ENCODE measurements at places on chromosomes 1 and 21.

DNA sequence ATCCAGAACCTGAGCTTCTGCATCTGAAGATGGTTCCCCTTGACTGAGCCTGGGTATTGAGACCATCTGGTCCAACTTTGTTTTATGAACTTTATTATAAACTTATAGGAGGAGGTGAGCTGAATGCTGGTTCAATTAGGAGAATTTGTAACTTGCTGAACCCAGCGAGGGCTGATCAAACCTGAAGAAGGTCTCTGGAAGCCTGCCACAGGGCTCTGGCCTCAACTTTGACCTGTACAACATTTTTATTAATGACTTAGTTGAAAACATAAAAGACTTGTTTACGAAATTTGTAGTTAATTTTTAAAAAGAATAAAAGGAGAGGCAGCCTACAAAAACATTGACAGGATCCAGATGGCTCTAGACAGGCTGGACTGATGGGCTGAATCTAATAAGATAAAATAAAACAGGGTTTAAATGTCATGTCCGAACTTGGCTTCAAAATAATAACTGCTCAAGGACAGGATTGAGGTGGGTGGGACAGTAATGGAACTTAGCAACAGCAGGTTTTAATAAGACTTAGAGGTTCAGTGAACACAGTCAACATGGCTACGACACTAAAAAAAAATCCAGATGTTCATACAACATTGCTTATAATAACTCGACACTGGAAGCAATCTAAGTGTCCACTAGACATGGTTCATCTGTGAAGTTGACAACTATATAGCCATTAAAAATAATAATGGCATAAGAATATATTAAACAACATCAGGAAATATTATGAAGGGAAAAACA is 53.4 kb upstream of the GJB5 start:
- H3K27ac ChIP-seq, result no peak overlapping the region
- no peak overlapping the region for H3K4me3 ChIP-seq
- no peaks in the 10 kb centered on the region for H3K36me3 ChIP-seq
- no peaks in the 10 kb centered on the region for H3K4me1 ChIP-seq
- no peaks in the 10 kb centered on the region for H3K27me3 ChIP-seq

DNA sequence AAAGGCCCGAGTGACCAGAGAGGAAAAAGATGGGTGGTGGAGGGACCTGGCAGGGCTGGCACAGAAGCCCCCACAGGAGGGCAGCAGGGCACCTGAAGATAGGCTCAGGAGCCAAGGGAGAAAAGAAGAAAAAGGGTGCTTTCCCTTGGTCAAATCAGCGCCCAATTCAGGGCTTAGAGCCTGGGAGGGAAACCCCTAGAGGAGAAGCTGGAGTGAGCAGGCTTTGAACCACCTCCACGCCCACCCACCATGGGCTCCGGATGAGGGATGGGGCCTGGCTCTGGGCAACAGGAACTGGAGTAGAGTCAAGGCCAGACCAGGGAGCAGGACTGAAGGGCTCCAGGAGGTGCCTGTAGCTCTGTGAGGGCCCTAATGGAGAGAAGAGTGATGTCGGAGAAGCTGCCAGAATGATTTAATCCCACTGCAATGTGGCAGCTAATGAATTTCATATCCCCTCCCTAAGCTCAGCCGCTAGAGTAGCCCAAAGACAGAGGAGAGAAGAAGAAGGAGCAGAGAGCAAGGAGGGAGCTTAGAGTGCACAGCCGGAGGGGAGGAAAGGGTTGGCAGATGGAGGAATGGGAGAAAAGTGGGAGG is 12.0 kb upstream of the PRELP start:
- H3K36me3 ChIP-seq, result no peaks in the 10 kb centered on the region
- H3K4me1 ChIP-seq, result no peaks in the 10 kb centered on the region
- DNase-seq, result no peak
- no peak overlapping the region for H3K27ac ChIP-seq
- H3K27me3 ChIP-seq, result no peaks in the 10 kb centered on the region
- H3K4me3 ChIP-seq, result no peak overlapping the region

GRCh38 chr1:240956020-240956419 is 344.1 kb upstream of the GREM2 start:
- DNase-seq, result no peak
- no peaks in the 10 kb centered on the region for H3K4me1 ChIP-seq
- H3K27ac ChIP-seq, result no peak overlapping the region
- H3K36me3 ChIP-seq, result no peaks in the 10 kb centered on the region
- H3K27me3 ChIP-seq, result no peaks in the 10 kb centered on the region

DNA sequence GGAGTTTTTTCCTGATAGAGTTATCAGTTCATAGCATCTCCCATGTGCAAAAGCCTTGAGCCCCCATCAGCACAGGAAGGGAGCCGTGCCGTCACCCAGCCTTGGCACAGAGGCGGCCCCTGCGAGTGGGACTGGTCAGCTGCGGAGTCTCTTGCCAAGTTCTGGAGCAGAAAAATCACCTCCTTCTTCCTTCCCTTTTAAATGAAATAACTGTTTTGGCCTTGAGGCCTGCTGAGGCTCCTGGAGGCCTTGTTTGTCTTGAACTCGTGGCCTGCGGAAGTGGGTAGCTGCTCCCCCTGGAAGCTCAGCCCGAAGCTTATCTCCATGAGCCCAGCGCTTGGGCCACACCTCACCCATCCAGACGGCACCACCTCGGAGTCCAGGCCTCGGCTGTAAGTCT is 145.7 kb upstream of the TMEM51 start:
- no peaks in the 10 kb centered on the region for H3K36me3 ChIP-seq
- H3K4me1 ChIP-seq, result peaks cover 2% of the 10 kb centered on the region
- H3K27ac ChIP-seq, result no peak overlapping the region
- DNase-seq, result no peak
- no peaks in the 10 kb centered on the region for H3K27me3 ChIP-seq

- DNase-seq, result no peak
- H3K4me3 ChIP-seq, result no peak overlapping the region
- H3K27me3 ChIP-seq, result no peaks in the 10 kb centered on the region
- H3K27ac ChIP-seq, result no peak overlapping the region
- peaks cover 17% of the 10 kb centered on the region for H3K4me1 ChIP-seq
These were observed 11.7 kb downstream of the OPTC start for GRCh38 chr1:203505526-203506204.

- H3K4me3 ChIP-seq, result no peak overlapping the region
- no peak overlapping the region for H3K27ac ChIP-seq
- H3K27me3 ChIP-seq, result no peaks in the 10 kb centered on the region
- no peaks in the 10 kb centered on the region for H3K4me1 ChIP-seq
- DNase-seq, result no peak
These were observed 523.4 kb downstream of the PTBP2 start for GRCh38 chr1:97245026-97245425.

Measured in H1 (cell line).